ENCODE measurements at places on chromosomes 3 and 15.

- DNase-seq, result no peak
Observed at GRCh38 chr3:142818651-142819050, 70.2 kb downstream of the PCOLCE2 start.

- DNase-seq, result no peak
Observed at GRCh38 chr15:32007355-32007960, 22.9 kb upstream of the CHRNA7 start.

DNA sequence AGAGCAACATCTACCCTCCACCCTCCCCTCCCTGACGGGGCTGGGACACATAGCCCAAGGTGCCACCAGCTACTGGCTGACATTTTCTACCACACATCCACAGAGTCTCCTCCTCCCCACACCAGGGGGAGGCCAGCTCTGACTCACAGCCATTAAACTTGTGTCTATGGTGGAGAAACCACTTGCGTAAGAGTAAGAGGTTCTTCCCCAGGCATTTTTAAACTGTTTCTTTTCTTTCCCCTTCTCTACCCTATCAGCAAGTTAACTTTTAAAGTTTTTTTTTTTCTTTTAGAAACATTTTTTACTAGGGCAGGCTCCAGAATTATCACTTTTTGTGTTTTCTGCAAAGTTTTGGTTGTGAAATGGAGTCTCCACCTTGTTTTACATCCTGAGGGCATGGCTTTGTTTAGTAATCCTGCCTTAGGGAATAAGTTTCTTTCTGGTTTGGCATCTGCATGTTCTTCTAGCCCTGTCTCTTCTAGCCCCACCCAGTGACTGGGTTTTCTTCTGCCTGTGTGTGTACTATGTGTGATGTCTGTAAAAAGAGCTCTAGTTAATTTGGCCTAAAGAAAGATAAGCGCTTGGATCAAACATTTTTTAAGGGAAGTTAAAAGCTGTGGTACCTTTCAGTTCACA, 148.8 kb upstream of the GADL1 start:
- no peak for DNase-seq

DNA sequence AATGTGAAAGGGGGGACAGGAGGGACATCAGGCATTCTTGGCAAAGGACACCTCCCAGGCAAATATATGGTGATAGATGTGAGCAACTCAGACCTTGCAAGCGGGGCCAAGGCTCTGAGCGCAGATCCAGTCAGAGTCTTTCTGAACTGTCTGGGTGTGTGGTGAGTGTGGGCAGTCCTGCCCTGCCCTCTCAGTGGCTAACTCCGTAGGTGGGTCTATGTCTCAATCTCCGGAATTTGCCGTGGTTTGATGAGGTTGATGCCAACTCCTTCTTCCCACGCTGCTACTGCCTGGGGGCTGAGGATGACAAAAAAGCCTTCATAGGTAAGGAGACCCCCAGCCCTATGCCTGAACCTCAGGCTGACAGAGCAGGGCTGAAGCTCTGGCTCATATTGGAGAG, 7.4 kb downstream of the TTLL3 start:
- DNase-seq, result no peak

All from LoVo (cell line).